SK-N-SH (cell line): ENCODE measurements at places on chromosomes 5 and 9.

- peak; percentile 28 for DNase-seq
These were observed 12.8 kb upstream of the PDZD2 start for GRCh38 chr5:31626156-31626555.

- no peak for DNase-seq
These were observed 255.0 kb downstream of the NDUFS4 start for GRCh38 chr5:53815471-53815870.

- DNase-seq, result no peak
These were observed 84.1 kb upstream of the SLCO4C1 start for GRCh38 chr5:102380174-102380573.

GRCh38 chr9:36867672-36868471 is 166.2 kb downstream of the PAX5 start:
- DNase-seq, result no peak

DNA sequence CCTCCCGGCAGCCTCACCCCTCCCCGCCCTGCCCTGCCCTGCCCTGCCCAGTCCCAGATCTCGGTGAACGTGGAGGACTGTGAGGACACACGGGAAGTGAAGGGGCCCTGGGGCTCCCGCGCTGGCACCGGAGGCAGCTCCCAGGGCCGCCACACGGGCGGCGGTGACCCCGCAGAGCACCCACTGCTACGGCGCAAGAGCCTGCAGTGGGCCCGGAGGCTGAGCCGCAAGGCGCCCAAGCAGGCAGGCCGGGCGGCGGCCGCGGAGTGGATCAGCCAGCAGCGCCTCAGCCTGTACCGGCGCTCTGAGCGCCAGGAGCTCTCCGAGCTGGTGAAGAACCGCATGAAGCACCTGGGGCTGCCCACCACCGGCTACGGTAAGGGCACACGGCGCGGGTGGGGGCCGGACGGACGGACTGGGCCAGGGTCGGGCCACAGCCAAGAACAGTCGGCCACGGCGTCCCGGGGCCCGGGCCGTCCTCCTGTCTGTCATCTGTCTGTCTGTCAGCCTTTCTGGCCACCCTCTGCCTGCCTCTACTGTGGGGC is 84.2 kb downstream of the KCNT1 start:
- no peak for DNase-seq

DNA sequence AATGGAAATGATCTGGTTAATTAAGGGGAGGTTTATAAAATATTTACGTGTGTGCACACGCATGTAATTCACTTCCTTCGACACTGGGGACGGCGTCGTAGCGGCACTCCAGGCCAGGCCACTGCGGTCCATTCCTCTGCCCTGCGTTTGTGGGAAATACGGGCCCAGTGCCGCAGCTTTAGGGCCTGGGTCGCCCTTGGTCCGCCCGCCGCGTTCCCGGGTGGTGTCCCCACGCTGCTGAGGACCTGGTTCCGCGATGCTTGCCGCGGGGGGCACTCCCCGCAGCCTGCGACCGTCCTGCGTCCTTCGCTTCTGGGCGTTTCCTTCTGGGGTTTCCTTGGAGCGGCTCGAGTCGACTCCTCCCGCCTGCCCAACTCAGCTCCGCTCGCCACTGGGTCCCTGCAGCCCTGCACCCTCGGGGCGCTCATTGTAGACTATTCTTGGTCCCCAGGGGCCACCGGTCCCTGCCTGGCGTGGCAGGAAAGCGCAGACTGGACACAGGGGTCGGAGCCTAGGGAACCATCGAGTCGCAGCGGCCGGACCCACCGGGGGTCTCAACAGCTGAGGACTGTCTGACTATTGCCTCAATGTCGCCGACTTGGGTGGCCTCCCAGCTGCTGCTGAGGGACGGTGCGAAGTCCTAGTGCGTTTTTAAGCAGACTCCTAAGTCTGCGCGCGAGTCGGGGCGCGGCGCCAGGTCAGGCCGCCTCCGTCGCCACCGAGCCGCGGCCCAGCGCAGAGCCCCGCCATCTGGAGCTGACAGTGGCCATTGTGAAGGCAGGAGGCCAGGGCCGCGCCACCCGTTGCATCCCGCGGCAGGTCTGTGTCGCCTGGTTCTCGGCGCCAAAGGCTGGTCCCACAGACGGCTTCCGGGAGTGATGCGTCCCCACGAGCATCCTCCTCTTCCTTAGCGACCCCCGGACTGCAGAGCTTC is 4.4 kb upstream of the IRX1 start:
- DNase-seq, result peak; percentile 17

DNA sequence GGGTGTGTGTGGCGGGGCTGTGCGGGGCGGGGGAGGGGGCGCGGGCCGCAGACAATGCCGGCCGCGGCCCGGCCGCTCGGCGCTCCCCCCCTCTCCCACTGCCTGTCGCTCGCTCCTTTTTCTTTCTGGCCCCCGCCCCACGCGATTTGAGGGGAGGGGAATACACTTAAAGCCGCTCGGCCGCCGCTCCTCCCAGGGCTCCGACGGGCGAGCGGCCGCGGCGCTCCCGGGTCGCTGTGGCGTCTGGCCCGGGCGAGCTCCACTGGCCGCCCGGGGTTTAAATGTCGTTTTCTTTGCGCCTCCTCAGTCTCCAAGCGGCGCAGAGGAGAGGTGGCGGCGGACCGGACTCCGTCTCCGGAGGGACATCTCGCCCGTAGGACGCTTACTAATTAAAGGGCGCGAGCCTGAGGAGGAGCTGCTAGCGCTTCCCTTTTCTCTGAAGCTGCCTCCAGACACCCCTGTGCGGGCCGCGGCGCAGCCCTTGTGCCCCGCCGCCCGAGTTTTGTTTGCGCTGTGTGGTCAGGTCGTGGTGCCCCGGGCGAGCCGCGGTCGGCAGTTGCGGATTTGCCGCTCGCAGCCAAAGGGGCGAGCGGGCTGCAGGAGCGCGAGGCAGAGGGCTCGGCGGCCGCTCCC is 1.4 kb downstream of the ZSWIM6 start:
- peak; percentile 74 for DNase-seq

DNA sequence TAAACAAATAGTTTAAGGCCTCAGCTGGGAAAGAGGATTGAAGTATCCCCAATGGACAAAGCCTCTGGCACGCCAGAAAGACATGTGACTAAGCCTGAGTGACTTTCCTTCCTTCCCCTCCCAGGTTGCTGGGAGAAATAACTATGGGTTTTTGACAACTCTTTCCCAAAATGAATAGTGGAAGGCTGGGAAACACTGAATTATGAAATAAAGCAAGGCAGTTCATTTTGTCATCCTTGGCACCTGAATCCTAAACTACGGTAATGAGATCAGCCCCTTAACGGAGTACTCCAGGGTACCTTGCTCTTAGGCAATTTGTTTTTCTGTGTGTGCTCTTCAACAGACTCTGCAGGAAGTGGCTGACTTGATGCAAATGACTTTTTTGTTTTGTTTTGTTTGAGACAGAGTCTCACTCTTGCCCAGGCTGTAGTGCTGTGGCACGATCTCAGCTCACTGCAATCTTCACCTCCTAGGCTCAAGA is 75.2 kb downstream of the LMNB1 start:
- DNase-seq, result no peak
